ENCODE measurements at places on chromosomes 2 and 18.

DNA sequence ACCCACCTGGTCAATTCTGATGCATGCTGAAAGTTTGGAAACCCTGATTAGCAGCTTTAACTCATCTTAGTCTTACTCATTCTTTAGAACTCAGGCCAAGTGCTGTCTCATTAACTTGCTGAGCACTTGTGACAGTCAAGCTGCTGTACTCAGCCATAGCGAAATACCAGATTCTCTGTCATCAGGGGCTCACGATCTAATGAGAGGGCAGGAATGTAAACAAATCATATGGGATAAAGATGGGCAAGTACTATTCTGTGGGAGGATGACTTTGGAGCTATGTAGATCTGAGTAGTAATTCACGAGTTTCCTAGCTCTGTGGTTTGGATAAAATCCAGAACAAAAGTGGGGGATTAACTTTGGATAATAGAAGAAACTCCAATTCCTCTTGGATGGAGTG is 376.6 kb downstream of the HRH4 start:
- DNase-seq = no peak

- DNase-seq = no peak
Observed at GRCh38 chr2:224545884-224546644, 39.1 kb downstream of the CUL3 start.

DNA sequence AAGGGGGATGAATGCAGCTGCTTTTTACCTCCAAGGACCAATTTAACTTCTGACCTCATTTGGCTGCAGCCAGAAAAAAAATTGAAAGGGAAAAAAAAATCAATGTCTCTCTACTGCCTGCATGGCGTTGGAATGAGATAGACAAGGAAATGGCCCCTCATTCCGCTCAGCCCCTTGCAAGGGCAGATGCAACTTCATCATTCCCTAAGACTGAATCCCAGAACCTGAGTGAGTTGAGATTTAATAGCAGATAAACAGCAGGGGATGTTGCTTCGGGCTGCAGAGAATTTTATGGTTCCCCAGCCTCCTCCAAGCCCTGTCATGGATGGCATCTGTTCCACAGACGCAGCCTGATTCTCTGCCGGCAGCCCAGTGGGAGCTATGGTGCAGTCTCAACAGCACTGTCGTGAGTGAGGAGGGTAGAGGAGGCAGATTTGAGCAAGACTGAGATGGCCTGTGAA is 49.0 kb downstream of the CAPN13 start:
- DNase-seq = no peak

DNA sequence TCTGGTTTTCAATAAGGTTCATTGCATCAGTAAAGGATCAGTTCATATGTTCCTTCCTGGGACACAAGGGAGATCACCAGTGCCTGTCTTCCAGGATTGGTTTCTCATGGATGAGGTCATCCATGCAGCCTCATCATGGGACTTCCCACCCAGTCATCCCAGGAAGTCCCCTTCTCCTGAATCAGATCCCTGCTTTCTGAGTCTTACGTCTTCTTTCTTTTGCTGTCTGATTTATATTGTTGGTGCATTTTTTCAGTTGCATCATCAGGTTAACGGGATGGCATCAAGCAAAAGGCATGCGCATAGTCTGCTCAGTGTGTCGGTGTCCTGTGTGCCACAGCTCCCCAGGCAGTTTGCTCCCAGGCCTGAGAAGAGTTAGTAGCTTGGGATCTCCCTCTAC is 105.9 kb downstream of the SOX11 start:
- no peak for DNase-seq

DNA sequence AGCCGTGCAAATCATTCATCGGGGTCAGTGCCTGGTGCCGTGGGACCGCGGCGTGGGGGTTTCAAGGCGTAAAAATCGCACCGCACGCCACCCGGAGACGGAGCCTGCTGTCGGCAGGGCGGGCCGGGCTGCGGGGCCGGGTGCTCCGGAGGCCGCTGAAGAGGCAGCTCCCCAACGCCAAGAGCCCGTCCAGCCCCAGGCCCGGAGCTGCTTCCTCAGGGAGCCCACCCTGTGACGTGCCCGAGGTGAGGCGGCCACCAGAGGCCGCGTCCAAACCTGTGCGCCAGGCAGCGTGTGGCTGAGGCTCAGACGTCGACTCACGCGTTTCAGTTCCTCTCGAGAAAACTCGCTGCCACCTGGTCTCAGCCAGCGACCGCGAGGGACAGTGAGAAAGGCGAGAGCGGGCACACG is 98.1 kb downstream of the NFATC1 start:
- DNase-seq = no peak

DNA sequence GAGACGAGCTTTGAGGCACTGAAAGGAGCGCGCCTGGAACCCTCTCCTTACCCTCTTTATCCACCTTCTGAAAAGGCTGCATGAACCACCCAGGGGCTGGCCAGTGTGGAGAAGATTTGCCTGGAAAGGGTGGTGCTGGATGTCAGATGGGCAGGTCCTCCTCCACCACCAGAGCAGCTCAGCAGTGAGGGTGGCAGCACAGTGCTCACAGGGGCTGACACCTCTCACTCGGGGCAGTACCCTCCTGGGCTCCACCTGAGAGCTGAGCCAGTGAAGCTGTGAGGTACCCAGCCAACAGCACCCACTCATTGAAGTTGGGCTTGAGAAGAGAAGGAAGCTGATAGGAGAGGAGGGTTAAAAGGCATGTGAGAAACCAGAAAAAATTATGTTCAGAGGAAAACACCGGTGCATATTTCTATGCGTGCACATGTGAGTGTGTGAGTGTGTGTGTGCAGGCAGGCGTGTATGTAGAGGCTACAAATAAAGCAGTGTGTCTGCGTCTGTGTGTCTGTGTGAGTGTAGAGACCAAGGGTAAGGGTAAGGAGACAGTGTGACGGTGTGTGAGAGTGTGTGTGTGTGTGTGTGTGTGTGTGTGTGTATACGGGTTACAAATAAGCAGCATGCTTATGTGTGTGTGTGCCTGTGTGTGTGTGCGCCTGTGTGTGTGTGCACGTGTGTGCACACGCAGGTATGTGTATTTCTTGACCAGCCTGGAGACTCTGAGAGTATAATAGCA is 40.7 kb downstream of the TEX44 start:
- no peak for DNase-seq

- no peak for DNase-seq
Observed at GRCh38 chr18:9901377-9901776, 12.4 kb upstream of the VAPA start.

- peak; percentile 23 for DNase-seq
Observed at GRCh38 chr18:23337599-23338444, 115.3 kb upstream of the RIOK3 start.

GRCh38 chr2:234329202-234329960 is 167.5 kb downstream of the ARL4C start:
- no peak for DNase-seq

- no peak for DNase-seq
Observed at GRCh38 chr2:85917887-85918795, 29.4 kb upstream of the ST3GAL5 start.

DNA sequence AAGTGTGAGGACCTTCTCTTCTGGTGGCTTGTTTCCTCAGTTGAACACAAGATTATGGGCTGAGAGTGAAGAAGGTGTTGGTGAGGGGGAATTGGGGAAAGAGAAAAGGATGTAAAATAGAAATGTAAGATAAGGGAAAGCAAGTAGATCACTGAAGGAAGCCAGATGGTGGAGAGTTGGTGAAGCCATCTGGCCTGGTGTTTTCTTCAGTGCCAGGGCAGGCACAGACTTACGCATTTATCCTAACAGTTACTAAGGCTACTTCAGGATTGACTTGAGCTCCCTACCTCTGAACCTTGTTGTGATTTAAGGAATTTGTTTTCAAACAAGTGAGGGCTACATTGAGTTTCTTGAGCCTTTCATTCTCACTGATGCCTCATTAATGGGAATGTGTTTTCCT is 113.8 kb downstream of the GALNT1 start:
- DNase-seq = peak; percentile 38

DNA sequence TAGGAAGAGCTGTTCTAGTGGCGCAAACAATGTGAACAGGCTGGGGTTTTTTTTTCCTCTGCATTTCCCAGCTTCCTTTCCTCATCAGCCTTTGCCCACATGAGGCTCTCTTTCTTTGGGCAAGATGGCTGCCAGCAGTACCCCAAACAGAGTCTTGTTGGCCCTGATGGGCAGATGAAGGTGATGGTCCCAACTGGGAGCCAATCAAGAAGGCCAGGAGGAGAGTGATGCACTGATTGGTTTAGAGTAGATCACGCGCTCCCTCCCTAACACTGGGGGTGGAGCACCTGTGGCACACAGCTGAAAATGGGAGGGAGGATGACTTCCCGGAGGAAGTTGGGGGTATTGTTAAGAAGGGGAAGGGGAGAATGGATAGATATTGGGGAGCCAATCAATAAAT is 96.3 kb upstream of the FZD7 start:
- DNase-seq = peak; percentile 35

DNA sequence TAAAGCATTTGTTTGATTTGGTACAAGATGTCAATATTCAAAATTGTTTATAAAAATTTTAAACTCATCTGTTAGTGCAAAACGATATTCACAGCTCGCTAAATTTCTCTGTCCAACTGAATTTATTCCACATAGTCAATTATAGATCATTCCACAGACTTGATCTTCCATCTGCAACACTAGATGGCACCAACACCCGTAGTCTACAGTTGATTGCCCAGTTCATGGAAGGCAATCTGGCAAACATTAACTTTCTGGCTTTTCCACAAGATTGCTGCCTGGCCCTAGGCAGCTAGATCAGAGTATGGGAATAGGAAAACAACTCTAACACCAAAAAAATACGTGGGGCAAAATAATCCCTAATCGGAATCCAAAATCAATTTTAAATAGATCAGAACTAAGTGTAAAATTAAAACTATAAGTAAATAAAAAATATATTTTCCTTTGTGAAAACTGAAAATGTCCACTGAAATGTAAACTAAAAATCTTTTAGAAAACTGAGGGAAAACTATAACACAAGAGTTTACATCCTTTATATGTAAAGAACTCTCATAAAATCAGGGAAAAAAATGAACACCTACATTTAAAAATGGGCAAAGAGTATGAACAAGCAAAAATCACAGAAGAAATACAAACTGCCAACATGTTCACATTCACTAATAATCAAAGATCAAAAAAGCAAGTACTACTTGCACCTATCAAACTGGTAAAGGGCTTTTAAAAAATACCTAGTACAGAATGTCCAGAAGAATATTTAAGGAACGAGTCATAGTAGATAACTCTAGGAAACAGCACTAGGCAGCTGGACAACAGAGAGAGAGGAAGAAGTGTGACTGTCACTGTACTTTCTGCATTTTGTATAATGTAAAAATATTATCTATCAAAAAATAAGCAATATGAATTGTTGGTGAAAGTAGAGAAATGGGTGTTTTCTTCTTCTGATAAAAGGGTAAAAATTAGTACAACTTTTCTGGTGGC is 35.0 kb downstream of the RTN4 start:
- DNase-seq = peak; percentile 82

- no peak for DNase-seq
Observed at GRCh38 chr2:38148501-38148900, 72.5 kb upstream of the CYP1B1 start.

- DNase-seq = no peak
Observed at GRCh38 chr18:39587586-39587985, 2022.0 kb upstream of the CELF4 start.

GRCh38 chr2:3034396-3034795 is 343.2 kb downstream of the EIPR1 start:
- DNase-seq = no peak

- no peak for DNase-seq
Observed at GRCh38 chr2:127762846-127763245, 48.1 kb downstream of the WDR33 start.

- DNase-seq = no peak
Observed at GRCh38 chr2:10910625-10911024, 1.1 kb upstream of the KCNF1 start.

- DNase-seq = peak; percentile 17
Observed at GRCh38 chr18:13235421-13235831, 16.9 kb downstream of the LDLRAD4 start.

DNA sequence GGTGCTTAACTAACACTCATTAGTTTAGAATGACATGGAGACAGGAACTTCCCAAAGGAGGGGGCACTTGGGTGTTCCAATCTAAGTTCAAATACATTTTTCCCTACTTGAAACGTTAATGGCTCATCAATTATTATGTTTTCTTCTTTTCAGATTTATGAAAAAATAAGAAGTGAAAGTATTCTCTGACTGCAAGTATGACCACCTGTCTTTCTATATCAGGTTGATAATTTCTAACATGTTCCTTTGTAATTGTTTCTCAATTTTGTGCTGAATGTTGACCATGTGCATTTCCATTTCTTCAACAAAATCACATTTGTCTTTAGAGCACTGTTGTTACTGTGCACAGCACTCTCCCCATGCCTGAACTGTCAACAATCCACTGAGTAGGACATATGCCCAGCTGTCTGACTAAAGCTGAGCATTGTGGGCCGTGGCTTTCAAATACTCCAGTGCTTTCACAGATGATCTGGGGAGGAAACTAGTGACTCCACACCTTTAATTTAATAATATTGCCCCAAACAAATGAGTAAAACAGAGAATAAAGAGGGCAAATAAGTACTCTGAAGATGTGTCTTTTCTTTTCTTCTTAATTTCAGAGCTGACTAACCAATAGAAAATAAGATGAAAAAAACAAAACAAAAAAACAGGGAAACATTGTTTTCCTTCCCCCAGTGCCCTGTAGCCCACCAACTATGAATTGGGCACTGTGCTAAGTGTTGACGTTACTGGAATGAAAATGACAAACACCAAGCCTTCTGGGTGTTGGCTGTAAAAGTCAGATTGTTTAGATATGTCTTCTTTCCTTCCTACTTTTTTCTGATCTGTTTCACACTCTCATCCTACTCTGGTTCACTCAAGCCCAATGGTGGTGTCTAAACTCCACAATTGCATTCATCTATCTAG is 16.0 kb downstream of the LANCL1 start:
- DNase-seq = peak; percentile 8

DNA sequence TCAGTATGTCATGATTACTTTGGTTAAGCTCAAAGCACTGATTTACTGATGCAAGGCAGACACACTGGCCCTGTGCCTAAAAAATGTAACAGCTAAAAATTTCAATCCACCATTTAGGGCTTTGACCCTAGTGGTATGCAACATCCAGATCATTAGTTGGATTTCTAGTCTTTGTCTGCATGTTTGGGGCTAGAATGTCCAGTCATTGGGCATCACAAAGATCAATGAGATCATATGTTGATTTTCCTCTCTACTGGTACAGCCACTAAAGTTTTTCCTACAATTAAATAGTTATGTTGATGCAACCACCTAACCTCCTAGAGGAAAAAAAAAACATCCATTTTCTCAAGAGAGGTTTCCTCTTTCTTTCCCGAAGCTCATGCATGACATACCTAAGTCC is 53.4 kb upstream of the REV1 start:
- no peak for DNase-seq

- peak; percentile 41 for DNase-seq
Observed at GRCh38 chr2:233565685-233566140, 869 bp downstream of the USP40 start.

DNA sequence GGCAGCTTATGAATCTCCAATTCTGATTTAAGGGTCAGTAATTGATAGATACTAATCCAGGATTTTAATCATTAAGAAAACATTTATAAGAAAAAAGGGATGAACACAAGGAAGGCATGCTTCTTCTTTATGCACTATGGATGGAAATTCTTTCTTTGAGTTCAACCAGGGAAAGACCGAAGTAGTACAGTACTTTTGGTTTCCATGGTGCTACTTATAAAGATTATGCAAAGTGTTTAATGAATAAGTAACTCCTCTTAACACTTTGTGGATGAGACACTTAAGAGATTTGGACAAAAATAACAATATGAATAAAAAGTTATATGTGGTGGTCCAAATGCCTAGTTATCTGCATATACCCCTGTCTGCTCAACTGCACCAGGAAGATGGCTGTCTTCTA is 666.5 kb upstream of the FANCL start:
- DNase-seq = no peak

Data from NCI-H82 (cell line).